Stimulated activated CD4-positive, alpha-beta T cell treated with anti-CD3 and anti-CD28 coated beads, Interleukin-15, amount 100 ng/mL, for 1 hour (primary cell): ENCODE measurements at places on chromosomes 13 and 19.
A peak's percentile ranks its signal among the peaks of the same experiment; 100 is the strongest.

- DNase-seq, result no peak
These were observed 108.3 kb downstream of the SACS start for GRCh38 chr13:23325191-23325590.

- no peak for DNase-seq
These were observed 13.8 kb downstream of the FPR1 start for GRCh38 chr19:51737924-51738323.

DNA sequence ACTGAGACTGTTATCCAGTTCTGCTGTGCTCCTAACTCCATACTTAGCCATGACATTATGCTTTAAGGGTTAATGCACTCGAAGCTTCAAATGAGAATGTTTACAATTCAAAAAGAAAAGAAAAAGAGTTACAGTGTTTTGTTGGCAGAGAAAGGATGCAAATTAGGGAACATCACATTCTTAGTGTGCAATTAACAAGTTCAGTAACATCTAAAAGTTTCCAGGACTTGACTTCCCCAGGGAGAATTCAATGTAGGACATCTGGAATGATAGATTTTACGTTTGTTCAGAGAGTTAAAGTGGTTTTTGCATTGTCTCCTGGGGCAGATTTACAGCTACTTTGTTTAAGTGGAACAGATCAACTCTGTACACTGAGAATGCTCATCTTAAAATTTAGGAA lies 525.2 kb downstream of the LIG4 start:
- no peak for DNase-seq

GRCh38 chr19:16290692-16291091 lies 33.9 kb upstream of the KLF2 start:
- DNase-seq, result no peak

GRCh38 chr13:30318026-30318425 lies 10.7 kb upstream of the KATNAL1 start:
- DNase-seq, result no peak

DNA sequence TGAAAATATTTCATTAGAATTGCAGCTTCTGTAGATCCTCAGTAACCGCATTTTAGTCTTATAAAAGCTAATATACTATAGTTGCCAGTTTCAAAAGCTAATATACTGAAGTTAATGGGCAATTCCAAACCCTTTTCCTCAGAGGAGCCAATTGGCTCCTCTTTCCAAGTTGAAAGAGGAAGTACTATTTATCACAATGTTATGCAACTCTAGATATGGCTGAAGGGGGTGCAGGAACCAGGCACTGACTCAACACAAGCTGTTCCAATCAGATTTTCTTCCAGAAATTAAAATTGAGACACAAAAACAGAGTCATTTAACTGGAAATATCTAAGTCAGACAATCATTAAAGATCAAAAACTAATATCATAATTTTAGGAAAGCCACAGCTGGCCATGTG lies 258.9 kb downstream of the PCDH20 start:
- no peak for DNase-seq

DNA sequence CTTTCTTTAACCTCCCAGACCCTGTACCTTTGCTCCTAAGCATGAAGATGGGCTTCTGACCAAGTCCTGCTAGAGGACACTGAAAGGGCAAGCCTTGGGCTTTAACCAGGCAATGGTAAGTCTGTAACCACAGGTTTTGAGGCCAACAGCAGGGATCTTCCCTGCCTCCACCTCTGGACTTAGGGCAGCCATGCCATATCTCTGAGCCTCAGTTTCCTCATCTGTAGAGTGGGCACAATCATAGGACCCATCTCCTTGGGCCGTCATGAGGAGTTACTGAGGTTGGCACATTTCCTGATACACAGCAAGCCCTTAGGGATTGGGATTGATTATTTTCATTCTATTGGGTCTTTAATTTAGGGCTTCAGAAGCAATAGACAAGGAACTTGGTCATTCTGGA lies 14.7 kb downstream of the KLK1 start:
- no peak for DNase-seq

DNA sequence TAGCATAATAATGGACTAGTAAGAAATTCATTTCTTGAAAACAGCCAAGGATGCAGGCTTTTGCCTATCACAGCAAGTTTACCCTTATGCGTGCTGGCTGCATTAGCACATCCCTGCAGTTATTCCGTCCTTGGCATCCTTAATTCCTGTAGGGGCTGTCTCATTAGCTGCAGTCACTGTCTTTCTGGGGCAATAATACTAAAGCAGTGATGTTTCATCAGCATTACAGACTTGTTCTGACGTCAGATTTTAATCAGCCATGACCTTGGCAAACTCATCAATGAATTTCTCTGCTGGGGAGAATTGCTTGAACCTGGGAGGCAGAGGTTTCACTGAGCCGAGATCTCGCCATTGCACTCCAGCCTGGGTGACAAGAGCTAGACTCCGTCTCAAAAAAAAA lies 103.7 kb downstream of the RXFP2 start:
- no peak for DNase-seq

DNA sequence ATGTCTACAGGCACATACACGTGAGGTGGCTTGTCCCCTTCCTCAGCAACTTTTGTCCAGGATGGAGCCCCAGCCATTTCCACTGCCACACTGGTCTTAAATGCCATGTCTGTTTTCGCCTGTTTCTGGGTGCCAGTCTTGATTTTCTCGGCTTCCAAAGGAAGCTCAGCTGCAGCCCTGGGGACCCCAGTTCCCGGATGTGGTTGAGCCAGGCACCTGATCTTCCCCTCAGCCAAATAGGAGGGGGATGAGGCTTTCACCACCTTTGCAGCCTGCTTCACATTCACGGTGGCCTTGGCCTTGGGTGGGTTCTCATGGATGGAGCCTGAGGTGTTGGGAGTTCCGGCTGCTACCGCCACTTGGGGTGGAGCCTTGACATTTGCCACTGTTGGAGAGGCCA lies 8.7 kb downstream of the IQCN start:
- no peak for DNase-seq

DNA sequence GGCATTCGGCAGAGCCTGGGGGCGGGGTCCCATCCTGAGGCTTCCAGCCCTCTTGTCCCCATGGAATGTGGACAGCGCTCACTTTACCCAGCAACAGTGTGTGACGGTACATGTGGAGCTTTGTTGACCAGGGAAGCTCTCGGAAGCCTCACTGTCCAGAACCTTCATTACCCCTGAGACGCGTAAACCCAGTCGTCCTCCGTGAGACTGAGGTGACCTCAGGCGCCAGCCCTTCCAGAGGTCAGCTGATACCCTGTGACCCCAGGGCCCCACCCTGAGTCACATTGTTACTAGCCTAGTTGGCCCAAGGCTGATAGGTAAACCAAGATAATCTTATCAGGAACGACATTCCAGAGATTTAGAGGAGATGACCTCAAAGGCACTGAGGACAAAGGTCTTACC lies 10.2 kb upstream of the TMEM160 start:
- DNase-seq, result no peak

DNA sequence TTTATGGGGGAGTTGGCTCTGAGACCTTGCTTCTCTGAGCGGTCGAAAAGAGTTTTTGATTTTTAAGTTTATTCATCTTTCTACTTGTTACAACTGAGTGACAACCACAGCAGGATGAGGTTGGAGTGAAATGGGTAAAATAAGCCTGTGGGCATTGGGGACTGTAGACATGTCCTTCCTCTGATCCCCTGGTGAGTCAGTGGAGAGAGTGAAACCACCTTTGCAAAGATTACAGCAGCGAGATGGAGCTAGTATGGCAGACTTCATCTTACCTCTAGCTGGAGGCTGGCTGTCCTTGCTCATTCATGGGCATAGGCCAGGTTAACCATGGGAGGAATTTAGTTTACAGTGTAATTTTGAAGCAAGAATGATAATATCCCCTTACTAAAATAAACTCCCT lies 30.9 kb upstream of the PSG9 start:
- no peak for DNase-seq

DNA sequence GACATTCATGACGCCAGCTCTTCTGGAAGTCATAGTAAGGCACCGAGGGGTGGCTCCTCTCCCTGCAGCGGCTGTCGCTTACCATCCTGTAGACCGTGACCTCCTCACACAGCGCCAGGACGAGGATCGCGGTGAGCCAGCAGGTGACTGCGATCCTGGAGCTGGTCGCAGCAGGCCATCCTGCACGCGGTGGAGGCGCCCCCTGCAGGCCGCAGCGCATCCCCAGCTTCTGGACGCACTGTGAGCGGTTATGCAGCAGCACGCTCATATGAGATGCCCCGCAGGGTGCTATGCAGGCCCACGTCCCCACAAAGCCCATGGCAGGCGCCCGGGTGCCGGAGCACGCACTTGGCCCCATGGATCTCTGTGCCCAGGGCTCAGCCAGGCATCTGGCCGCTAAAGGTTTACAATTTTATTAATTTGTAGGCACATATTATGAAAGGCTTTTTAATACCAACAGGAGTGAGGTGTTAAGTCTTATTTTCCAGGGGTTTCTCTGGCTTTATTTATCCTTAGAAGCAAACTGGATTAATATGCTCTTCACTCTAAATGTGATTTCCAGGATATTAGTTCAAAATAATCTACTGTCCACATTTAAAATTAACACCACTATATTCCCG lies 35.6 kb upstream of the PSPC1 start:
- no peak for DNase-seq

DNA sequence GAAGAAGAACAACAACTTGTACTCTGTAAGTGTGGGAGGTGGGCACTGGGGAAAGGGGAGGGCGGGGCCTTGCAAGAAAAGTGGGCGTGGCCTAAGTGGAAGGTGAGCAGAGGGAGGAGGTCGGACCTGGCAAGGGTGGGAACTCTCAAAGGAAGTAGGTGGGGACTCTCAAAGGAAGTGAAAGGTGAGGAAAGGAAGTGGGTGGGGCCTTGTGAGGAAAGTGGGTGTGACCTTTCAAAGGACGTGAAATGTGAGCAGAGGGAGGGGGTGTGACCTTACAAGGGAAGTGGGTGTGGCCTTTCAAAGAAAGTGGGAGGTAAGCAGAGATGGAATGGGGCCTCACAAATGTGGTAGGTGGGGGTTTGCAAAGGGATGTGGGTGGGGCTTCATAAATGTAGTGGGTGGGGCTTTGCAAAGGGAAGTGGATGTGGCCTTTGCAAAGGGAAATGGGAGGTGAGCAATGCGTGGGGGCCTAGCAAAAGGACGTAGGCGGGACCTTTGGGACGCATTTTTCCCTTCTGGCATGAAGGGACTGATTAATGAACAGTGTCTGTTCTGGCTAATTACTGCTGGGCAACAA lies 25.9 kb downstream of the ACSBG2 start:
- peak; percentile 1 for DNase-seq

DNA sequence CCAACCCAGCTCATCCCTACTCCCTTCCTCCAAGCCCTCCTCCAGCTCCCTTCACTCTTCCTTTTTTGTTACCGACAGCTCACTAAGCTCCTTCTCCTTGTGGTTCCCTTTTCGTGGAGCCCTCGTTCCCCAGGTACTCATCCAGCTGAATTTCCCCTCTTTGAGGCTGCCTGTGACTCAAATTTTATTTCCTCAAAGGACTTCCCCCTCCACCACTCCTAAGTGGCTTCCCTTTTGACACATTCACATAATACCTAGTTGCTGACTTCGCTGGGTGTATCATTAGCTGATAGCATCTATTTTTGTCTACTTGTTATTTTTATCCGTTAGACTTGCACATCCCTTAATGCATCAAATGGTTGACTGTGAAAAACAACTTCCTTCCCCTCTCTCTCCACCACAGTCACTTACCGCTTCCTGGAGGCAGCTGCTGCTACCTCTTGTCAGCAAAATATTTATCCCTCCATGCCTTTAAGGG lies 14.5 kb downstream of the FFAR2 start:
- DNase-seq, result peak; percentile 12

DNA sequence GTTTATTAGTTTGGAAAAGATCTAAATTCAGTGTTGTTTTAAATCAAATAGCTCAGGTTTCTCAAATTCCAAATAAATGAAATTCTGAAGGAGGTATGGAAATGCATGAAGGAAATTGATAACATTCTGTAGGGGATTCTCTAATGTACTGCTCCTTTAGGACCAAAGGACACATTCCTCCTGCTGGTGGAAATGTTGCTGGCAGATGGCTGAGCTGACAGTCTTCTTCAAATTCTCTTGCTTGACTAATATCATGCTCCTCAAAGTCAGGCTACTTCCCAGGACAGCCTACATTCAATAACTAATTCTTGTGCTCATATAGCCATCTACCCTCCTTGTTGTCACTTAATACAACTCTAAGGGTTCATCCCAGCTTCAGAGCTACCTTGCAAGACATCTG lies 1118.5 kb downstream of the PCDH9 start:
- no peak for DNase-seq

DNA sequence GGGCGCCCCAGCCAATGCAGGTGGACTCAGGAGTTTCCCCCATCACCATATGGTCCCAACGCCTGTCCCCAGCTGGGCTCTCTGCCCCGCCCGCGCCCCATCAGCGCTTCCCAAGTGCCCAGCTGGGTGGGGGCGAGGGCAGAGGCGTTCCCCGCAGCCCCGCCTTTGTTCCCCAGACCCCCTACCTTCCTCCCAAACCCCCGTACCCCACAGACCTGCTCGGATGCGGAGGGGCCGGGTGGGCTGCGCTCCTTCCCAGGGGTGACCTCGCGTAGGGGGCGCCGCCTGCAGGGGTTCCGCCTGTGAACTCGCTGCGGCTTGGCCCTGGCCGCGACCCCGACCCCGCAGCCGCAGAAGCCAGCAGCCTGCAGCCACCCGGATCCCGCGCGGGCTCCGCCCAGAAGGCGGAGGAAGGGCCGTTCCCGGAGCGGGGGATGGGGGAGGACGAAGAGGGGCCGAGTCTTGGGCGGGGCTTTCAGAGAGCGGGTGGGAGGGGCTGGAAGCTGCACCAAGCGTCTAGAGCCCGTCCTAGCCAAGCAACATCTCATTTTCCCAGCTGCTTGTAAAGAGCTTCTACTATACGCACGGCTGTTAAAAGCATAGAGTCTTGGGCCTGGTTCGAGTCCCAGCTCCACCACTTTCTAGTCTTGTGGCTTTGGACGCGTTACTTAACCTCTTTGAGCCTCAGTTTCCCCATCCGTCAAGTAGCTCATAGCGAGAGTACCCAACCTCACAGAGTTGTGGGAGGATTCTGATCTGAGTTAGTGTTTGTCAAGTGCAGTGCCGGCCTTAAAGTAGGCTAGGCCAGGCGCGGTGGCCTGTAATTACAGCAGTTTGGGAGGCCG lies at the start of gene RAB3D:
Gene RAB3D (minus strand): TSS at position 404 of the 845 bp plus-strand sequence. CDS start 2,258 bp downstream, outside the sequence.
- DNase-seq, result peak; percentile 74

DNA sequence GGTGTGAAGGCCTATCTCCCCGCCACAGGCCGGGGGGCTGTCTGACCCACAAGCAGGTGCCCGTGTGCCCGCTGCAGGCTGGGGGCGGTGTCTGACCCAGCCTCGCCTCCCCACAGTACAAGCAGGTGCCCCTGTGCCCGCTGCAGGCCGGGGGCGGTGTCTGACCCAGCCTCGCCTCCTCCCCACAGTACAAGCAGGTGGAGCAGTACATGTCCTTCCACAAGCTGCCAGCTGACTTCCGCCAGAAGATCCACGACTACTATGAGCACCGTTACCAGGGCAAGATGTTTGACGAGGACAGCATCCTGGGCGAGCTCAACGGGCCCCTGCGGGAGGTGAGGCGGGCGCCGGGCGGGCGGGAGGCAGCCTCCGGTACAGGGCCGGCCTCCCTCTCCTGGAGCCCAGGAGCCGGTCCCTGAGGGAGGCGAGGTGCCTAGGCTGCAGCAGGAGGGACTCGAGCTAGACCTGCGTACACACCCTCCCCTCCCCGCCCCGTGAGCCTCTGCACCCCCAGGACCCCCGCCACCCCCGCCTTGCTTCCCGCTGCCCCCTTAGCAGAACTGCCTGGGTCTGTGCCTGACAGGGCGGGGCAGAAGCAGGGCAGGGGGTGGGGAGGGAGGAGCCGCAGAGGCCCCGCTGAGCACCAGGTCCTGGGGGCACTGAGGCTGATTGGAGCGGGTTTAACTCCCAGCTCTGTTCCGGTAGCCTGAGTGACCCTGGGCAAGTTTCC lies 20.6 kb downstream of the HCN2 start:
- peak; percentile 19 for DNase-seq

- DNase-seq, result no peak
These were observed 84.3 kb downstream of the RNASEH2B start for GRCh38 chr13:50993934-50994333.
